ENCODE measurements at places on chromosomes 13 and 19.
A peak's percentile ranks its signal among the peaks of the same experiment; 100 is the strongest.

- peak; percentile 91 for DNase-seq
These were observed 590 bp upstream of the LGI4 start for GRCh38 chr19:35135389-35135909.

GRCh38 chr13:36673838-36674326 is at the start of gene SERTM1:
TSS of gene SERTM1 (plus strand) at chr13:36674020. CDS start at chr13:36695079, 21,059 bp downstream.
- DNase-seq, result peak; percentile 44

GRCh38 chr13:28958018-28958417 is 137.9 kb downstream of the MTUS2 start:
- DNase-seq, result no peak

- DNase-seq, result no peak
These were observed 52.5 kb downstream of the STK24 start for GRCh38 chr13:98524391-98524790.

DNA sequence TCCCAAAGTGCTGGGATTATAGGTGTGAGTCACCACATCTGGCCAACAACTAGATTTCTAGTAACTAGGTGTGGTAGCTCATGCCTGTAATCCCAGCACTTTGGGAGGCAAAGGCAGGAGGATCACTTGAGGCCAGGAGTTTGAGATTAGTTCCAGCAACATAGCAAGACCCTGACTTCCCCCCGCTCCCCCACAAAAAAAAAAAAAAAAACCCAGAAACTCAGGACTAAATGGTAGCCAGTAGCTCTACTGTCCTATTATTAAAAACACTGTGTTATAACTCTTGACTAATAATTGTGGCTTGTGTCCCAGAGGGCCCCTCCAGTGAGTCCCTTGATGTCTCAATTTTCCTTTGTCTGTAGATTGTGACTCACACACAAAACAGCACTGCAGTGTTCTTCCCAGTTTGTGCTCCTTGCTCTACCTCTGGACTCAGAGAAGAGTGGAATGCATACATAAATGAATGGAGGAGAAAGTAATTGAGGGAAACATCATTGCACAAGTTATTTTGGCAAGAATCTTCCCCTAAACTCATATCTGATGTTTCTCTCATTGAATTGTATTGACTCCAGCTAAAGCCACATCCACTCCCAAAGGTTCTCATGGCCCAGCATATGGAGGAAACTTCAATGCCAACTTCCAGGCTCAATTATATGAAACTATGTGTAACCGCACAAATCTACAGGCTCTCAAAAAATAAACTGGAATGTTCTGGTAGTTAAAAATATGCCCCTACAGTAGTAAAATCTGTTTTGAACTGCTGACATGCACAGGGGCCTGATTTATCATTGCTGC is 8.8 kb downstream of the TPT1 start:
- DNase-seq, result no peak

GRCh38 chr13:103040006-103040405 is 26.2 kb downstream of the SLC10A2 start:
- DNase-seq, result no peak

- DNase-seq, result no peak
These were observed 734 bp upstream of the TRMT1 start for GRCh38 chr19:13117176-13117771.

DNA sequence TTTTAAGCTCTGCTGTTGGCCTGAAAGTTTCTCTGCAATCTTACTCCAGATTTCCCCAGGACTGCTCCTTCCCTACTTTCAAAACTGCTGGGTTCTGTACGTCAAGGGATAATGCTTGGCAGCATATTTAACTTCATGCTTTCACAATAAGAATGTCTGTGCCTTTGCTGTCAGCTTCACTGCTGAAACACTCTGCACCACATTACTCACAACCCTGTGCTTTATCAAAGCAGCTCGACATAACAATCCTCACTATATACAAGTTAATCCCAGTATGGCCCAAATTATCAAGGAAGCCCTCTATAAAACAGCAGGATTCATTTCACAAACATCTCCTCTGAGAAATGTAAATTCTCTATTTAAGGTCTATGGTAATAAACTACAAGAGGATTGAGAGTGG is 17.5 kb downstream of the LATS2 start:
- no peak for DNase-seq
